ENCODE measurements at places on chromosomes 7 and 10.

GRCh38 chr7:119696336-119696735 is 576.6 kb upstream of the KCND2 start:
- DNase-seq, result no peak

GRCh38 chr10:97515271-97515978 is 16.7 kb downstream of the UBTD1 start:
- no peak for DNase-seq

GRCh38 chr7:82257118-82257695 is 186.4 kb downstream of the CACNA2D1 start:
- DNase-seq, result no peak

DNA sequence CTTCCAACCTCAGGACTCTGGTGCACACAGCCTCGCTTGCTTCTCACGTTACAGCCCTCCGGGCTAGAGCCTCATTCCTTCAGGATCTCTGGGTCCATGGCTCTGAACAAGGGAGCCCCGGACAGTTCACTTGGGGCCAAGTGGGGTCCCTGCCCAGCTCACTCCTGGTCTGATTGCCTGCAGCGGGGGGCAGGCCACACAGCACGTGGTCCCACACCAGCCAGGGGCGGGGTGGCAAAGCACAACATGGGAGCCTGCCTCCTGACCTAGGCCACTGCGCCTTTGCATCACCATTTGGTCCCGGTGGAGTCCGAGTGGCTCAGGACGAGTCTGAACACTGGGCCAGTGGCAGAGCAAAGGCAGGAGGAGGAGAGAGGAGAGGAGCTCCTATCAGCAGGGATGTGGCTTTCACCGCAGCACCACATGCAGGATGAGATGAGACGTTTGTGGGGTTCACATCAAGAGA is 13.4 kb upstream of the CRYGN start:
- DNase-seq, result no peak

DNA sequence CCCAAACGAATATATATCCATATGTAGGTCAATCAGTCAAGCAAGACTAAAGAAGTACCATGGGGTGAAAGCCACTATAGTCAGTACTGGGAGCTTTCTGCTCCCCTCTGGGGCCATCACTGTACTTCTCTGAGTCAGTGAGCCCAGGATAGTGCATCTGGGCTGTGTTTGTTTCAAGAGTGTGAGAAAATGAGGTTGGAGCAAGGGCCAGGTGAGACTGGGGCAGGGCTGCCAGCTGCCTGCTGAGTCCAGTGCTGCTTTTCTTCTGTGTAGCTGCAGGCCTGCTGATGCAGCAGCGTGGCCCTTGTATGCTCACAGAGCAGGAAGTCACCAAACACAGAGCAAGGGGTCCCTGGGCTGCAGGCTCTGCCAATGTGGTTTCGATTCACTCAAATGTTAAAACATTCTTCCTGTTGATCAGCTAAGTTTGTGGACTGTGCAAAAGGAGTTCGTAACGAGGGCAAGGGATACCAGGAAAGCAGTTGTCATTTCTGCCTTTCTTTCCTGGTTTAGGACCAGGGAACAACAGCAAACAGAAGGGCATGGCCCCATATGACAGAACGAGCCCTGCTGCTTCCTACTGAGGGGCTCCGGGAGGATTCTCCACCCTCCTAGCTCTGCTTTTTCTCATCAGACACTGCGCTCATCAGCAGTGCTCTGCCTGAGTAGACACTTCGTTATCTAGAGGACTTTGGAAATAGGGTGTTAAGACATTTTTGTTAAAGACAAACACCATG is 65.4 kb upstream of the TNS3 start:
- DNase-seq, result no peak

Data from NCI-H187 treated with DMSO at 0.1 percent for 48 hours (cell line).